ENCODE measurements at places on chromosomes 7 and 10.
A peak's percentile ranks its signal among the peaks of the same experiment; 100 is the strongest.

DNA sequence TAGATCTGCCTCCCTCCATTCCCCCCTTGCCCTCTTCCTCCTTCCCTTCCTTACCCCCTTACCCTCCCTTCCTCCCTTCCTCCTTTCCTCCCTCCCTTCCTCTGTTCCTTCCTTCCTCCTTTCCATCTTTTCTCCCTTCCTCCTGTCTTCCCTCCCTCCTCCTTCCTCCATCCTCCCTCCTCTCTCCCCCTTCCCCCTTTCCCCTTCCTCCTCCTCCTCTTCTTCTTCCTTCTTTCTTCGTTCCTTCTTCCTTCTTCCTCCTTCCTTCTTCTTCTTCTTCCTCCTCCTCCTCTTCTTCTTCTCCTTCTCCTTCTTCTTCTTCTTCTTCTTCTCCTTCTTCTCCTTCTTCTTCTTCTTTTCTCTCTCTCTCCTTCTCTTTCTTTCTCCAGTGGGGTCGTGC lies 57.9 kb downstream of the MRC1 start:
- no peak for DNase-seq

DNA sequence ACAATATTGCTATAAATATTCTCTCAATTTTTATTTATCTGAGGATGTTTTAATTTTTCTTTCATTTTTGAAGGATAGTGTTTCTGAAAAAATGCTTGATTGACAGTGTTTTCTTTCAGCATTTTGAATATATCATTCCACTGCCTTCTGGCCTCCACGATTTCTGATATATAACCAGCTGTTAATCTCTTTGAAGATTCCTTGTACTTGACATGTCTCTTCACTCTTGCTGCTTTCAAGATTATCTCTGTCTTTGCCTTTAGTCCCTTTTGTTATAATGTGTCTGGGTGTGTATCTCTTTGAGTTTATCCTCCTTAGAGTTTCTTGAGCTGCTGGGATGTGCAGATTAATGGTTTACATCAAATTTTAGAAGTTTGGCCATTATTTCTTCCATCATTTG lies 22.8 kb upstream of the DNAJC1 start:
- no peak for DNase-seq

GRCh38 chr10:33621101-33621500 lies 286.6 kb upstream of the NRP1 start:
- peak; percentile 33 for DNase-seq

DNA sequence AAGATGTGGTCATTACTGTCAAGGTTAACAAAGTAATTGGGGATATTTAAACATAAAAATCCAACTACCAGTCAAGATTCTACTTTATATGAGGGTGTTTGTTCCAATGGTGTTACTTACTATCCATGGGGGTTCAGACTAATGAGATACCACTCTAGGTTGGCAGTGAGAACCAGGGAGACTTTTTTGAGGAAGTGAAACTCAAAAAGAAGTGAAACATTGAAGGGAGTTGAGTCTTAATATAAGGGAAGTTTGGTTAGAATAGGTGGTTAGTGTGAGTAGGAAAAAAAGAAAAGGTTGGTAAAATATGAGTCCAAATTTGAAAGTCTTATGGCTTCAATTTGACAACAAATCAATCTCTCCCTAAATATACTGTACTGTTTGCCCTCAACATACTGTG lies 123.6 kb upstream of the ANK3 start:
- no peak for DNase-seq

- peak; percentile 66 for DNase-seq
Measured at GRCh38 chr10:30639946-30640786, 10.6 kb upstream of the LYZL2 start.

DNA sequence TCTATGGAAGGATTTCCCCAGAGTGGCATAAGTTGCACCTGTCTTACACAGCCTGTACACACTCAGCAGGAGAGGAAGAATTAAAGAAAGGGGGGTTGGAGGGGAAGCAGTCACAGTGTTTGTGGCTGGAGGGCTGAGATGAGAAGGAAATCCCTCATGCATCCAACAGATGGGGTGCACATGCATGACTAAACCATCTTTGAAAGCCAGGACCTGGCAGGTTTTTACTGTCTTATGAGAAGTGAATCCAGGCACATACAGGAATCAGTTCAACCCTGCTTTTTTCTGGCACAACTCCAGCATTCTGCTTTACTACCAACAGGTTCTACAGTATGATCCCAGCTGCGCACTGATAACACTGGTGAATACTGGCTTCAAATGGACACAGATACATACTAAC lies 107.7 kb downstream of the CACNA2D1 start:
- peak; percentile 18 for DNase-seq

DNA sequence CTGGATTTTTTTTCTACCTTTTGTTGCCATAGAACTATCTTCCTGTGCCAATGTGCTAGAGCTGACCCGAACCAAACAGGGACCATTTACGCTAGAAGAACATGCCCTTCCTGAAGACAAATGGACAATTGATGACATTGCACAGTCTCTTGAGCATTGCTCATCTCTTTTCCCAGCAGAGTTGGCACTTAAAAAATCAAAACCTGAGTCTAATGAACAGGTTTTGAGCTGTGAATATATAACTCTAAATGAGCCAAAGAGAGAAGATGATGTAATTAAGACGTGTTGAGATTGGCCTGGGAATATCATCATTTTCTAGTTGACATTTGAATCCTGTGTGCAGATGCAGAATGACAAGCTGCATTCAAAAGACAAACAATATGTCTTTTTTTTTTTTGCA lies 37.1 kb downstream of the TRUB1 start:
- no peak for DNase-seq

DNA sequence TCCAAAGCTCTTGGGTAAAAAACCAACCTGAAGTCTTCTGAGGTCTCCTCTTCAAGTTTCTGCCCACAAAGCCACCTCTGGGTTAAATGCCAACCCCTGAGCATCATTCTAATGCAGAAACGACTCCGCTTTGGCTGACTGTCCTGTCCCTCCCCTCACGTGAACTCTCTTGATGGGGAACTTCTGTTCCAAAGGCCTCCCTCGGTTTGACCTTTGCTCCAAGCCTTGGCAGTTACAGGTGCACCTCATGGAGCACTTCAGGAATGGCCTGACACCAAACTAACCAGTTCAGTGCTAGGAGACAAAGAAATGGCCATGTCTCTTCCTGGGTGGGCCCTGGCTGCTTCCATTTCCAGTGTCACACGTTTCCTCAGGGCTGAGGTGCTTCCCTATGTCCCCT lies 20.0 kb downstream of the CAMK2G start:
- DNase-seq, result no peak

GRCh38 chr10:53682458-53682857 lies 909.9 kb upstream of the MBL2 start:
- no peak for DNase-seq

DNA sequence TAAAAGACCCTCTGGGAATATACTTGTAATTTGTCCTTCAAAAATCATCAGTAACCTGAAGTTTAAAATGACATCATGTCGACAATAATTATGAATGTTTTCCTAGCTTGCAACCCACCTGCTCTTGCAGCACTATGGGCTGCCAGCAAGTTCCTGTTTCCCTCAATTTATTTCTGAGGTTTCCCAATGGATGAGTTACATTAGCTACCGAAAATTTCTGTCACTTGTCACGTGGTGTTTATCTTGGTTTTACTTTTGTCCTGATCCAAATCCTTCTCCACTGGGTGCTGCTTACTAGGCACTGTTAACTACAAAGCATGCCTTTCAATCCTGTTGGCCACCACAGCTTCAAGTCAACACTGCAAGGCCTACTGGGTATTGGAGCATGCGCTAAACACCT lies 31.5 kb downstream of the GIMAP8 start:
- DNase-seq, result no peak

- no peak for DNase-seq
Measured at GRCh38 chr10:86046845-86047460, 319.6 kb downstream of the GRID1 start.

GRCh38 chr7:28296571-28297483 lies 115.5 kb upstream of the CREB5 start:
- no peak for DNase-seq

GRCh38 chr7:44814919-44815318 lies 18.4 kb downstream of the PPIA start:
- DNase-seq, result no peak

- no peak for DNase-seq
Measured at GRCh38 chr10:2949948-2950354, 117.4 kb upstream of the PFKP start.

GRCh38 chr10:58010073-58010702 lies 257.5 kb downstream of the IPMK start:
- no peak for DNase-seq

Data from umbilical cord (tissue), 2 donors.